ENCODE measurements at places on chromosomes 7 and 10.

- no peak for DNase-seq
Measured at GRCh38 chr7:1238450-1238882, 5.8 kb downstream of the UNCX start.

- no peak for DNase-seq
Measured at GRCh38 chr10:94439275-94439861, 37.0 kb downstream of the TBC1D12 start.

DNA sequence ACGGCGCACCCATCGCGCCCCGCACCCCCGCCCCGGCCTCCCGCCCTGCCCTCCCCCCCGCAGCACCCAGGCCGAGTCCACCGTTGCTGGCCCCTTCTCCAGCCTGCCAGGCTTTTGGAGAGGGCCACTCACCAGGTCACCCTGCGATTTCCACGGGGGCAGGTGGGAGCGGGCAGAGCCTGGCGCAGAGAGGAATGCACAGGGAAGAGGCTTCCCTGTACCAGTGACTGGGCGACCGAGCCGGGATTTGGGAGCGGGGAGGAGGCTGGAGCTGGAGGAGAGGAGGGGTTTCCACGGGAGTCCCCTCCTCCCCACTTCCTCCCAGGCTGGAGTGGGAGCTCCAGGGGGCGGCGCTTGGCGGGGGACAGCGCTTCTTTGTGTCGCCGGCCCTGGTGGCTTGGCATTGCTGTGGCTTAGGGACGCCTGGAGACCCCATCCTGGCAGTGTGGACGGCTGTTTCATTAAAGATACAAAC, 19.3 kb downstream of the TCAF1 start:
- no peak for DNase-seq

DNA sequence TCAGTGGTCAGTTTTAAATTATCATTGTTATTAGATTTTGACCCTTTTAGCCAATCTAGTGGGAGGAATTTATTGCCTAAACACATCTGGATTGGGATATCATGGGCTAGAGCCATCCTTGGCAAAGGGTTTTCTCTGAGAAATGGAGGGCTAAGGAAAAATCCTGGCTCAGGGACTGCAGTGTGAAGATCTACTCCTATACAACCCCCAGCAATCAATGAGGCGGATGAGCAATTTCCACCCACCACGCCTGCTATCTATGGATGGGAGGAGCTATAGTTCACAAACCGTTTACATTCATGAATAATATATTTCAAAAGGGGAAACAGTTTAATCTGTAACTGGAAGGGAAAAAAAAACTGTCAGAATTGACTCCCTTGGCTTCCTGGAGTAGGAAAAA, 2.7 kb downstream of the CAV1 start:
- no peak for DNase-seq

- peak; percentile 6 for DNase-seq
Measured at GRCh38 chr10:100043344-100043743, 33.6 kb upstream of the DNMBP start.

GRCh38 chr10:35493196-35494118, 111.7 kb upstream of the GJD4 start:
- DNase-seq, result no peak

- no peak for DNase-seq
Measured at GRCh38 chr10:109846832-109847231, 76.5 kb downstream of the XPNPEP1 start.

GRCh38 chr10:15624401-15625196, 95.1 kb downstream of the ITGA8 start:
- no peak for DNase-seq

DNA sequence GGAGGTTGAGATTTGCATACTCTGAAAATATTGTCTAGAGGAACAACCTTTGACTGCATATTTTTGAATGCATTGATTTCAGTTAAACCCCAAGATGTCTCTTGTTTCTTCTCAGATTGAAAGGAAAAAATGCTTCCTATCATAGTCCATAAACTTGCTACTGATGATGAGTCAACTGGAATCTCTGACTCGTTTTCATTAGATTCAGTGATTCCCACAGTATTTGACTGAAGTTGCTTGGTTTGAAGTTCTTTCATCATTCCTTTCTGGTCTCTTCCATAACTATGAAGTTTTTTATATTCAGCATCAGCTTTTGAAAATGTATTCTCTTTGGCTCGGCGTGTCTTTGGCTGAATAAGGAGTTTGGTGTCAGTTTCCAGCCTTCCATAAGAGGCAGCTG, 10.7 kb downstream of the PEX1 start:
- DNase-seq, result no peak

GRCh38 chr7:47035522-47035921, 546.4 kb downstream of the TNS3 start:
- DNase-seq, result no peak

DNA sequence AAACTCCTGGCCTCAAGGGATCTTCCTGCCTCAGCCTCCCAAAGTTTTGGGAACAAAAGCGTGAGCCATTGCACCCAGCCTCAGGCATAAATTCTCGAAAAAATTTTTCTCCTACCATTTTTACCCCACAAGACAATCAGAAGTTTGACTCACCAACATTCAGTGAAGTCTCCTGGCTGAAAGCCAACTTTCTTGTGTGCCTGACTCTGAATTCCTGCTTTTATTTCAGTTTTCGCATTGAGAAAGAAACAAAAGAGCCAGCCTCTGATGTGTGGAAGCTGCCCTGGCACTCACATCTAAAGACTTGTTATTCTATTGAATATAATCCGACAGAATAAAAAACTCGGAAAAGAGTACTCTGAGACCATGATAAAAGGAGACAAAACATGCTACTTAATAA, 402.9 kb downstream of the MAGI2 start:
- no peak for DNase-seq

- DNase-seq, result no peak
Measured at GRCh38 chr10:49149881-49150280, 16.1 kb upstream of the FAM170B start.

DNA sequence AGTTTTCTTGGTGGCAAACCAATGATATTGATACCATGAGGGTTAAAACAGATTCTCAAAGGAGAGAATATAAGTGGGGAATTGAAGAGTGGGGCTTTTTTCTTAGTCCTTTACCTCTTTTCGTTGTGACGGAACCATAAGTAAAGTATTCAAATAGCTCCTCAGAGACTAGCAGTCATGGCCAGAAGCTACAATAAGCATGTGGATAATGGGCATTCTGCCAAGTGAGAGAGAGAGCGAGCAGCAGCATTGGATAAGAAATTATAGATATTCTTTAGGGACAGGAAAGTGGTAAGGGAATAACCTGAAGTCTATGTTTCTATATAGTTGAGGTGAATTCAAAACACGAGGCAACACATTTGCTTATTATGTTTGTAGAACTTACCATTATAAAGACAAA, 235.1 kb downstream of the SEMA3E start:
- DNase-seq, result no peak

DNA sequence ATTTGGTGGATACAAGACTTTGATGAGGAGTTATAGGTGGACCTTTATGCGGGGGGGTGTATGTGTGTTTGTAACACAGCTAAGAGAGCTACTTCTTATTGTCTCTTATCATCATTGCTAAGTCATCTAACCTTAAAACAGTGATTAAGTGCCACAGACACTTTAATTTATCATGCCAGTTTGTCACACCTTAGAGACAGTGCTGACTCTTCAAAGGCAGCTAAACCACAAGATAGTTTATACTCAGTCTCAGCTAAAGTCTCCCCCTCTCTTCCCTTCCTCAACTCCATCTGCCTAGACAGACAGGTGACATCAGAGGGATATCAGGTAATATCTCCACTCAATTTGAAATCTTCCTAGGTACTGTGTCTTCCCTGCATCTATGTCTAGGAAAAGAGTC, 42.2 kb downstream of the MYPN start:
- no peak for DNase-seq

DNA sequence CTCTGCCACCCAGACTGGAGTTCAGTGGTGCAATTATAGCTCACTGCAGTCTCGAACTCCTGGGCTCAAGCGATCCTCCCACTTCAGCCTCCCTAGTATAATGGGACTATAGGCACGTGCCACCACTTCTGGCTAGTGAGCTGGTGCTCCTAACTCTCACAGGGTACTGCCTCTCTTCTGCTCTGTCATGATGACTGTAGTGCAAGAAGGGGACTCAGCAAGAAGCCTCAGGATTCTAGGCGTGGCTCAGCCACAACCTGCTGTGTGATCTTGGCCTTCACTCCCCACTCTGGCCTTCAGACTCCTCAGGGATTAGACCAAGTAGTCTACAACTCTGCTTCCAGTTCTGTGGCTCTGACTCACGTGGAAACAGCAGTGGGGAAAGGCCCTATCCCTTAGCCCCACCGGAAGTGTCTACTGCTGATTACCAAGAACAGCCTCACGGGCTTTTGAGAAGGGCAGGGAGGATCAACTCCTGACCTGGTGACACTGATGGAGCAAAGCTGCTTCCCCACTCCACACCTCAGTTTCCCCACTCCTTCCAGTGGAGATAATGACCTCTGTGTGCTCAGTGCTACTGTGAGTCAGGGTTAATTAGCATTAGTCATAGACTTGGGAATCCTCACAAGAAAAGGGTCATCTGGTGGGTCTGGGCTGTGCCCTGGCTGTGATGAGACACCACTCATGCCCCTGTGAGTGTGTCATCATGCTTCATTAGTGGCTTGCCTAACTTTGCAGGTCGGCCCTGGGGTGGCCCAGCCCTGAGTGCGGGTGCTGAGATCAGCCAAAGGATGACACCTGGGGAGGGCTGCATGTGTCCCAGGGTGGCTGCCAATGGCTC, 41.1 kb downstream of the ZC3HC1 start:
- peak; percentile 17 for DNase-seq

DNA sequence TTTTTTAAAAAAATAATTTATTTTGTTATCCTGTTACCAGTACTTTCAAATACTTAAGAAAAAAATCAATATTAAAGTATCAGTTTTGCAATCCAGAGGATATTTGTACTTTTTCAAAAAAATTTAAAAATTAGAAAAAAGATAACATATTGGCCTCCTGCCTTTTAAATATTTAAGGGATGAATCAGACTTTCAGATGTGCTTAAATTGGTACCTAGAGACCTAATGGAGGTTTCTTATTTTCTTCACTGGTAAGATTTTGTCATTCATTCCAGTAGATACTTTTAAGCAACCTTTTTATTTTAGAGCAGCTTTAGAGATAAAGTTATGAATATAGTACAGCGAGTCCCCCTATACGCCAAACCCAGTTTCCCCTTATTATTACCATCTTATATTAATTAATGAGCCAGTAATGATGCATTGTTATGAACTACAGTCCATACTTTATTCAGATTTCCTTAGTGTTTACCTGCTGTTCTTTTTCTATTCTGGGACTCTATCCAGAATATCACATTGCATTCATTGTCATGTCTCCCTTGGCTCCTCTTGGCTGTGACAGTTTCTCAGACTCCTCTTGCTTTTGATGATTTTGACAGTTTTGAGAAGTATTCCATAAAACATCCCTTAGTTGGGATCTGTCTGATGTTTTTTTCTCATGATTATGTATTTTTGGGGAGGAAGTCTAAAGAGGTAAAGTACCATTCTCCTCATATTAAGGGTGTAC, 34.2 kb downstream of the BICC1 start:
- DNase-seq, result no peak

DNA sequence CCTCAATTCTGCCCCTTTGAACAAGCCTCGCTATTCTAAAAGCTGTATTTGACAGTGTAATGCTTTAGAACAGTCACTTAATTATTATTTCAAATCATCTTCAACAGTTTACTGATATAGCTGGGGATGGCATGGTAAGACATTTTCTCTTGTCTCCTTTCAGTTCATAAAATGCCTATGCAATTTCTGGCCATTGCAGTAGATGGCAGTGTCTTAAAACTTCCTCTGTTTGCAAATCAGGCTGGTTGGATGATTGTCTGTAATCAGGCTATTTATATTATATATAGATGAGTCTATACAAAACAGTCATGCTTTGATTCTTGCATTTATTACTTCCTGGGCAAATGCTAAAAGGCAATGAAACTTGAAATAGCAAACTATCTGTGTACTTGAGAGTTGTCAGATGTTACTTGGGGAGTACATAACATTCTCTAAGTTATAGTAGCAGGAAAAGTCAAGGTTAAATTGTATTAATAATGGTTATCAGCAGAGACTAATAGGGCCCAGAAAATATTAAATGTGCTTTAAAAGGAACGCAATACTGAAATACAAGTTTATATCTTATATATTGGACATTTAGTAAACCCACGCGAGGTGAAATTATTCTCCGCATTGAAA, 55.5 kb upstream of the LHFPL3 start:
- DNase-seq, result no peak

- no peak for DNase-seq
Measured at GRCh38 chr7:80622541-80622940, 15.9 kb upstream of the CD36 start.

DNA sequence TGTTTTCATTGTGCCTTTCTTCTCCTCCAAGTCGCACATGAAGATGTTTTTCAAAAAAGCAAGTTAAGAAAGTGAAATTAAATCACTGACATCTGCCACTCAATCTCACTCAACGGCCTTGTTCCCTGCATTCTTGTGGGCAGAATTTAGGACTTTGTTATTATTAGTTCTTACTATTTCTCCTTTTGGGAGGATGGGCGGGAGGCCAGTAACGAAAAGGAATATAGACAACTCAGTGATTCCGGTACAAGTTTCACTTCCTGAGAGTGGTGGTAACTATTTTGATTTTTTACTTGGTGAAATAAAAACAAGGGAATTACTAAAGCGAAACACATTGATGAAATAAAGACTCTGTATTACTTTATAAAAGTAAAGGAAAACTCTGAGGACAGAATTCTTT, 231.9 kb upstream of the HABP2 start:
- no peak for DNase-seq

- no peak for DNase-seq
Measured at GRCh38 chr7:41298409-41298808, 404.5 kb downstream of the INHBA start.

DNA sequence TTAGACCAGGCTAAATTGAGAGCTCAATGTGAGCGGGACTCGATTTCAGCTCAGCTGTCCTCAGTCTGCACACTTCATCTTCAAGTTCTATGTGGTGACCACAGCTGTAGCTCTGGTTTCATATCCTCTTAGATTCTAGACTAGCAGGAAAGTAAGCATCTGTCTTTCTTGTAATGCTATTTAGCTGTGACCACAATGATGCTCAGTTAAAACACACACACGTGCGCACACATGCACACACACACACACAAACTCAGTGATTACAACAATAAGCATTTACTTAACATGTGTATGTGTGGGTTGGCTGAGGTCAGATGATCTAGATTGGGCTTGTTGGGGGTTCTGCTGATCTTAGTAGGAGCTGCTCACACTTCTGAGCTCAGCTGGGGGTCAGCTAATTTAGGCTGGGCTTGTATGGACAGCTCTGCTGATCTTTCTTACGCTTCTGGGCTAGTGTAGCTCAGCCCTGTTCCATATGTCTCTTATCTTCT, 82.5 kb downstream of the ZNF365 start:
- DNase-seq, result no peak

- no peak for DNase-seq
Measured at GRCh38 chr10:122446668-122447423, 7.6 kb upstream of the ARMS2 start.

GRCh38 chr7:45980181-45980905, 59.3 kb upstream of the IGFBP3 start:
- no peak for DNase-seq

- DNase-seq, result no peak
Measured at GRCh38 chr7:149701495-149702240, 71.7 kb downstream of the ZNF467 start.

Data from stimulated activated CD4-positive, alpha-beta T cell treated with anti-CD3 and anti-CD28 coated beads, Interleukin-2, amount 100 ng/mL, for 24 hours (primary cell).